Mucosa of gallbladder (tissue), 1 donor: ENCODE measurements at places on chromosomes 7 and 10. TPM values are rescaled to one million over a fixed set of nuclear protein-coding genes. Genes with fewer than 3 reads are reported as not detected.

DNA sequence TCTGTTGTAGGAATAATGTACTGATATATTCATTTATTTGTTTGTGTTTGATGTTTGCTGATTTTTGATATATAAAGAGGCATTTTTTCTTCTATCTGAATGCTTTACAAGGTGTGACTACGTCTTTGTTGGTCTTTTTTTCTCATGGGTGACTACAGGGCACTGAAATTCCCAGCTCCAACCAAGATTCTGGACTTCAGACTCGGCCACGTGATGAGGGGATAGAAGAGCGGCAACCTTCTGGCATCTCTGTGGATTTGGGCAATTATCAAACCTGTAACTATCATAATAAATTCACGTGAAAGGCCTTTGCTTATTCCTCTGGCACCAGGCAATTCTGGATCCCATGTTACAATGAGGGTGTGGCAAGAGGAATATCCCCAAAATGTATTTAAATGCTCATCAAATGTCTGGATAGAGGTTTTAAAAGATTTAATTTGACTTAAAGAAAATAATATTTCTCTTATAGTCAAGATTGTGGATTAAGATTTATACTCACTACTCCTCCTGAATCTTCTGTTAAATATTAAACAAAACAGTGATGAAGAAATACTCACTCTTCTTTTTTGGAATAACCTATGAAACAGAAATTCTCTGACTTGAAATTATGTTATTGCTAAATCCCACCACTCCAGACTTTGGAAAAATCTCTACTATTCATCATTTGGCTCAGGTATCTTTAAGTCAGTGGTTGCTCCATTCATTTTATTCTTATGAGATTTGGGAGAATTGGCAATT, 276.3 kb downstream of the GPR37 start:
- no peak for DNase-seq

Gene KCNH2
- 49.4 TPM for total RNA-seq

Gene NRP1
- total RNA-seq = 76.2 TPM

- DNase-seq = no peak
Observed at GRCh38 chr10:86779220-86780017, 23.0 kb downstream of the BMPR1A start.

DNA sequence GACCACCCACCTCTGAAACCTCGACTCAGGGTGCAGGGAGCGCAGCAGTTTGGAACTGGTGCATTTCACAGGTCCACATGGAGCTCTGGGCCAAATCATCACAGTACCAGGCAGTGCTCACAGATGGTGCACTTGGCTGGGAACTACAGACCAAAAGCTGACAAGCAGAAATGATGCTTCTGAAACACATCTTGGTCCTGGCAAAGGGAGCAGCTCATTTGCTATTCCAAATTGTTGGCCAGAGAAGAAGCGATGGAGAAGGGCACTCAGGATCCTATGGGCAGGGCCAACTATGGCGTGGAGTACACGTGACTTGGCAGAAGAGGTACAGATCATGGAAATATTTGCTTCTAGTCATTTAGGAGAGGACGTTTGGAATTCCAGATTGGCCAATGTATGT, 383.9 kb downstream of the CALN1 start:
- DNase-seq = no peak

Gene SPDYE8
- not detected for total RNA-seq
